Mesothelial cell of epicardium (in vitro differentiated cells): ENCODE measurements at places on chromosomes 12 and 14.
A peak's percentile ranks its signal among the peaks of the same experiment; 100 is the strongest.

DNA sequence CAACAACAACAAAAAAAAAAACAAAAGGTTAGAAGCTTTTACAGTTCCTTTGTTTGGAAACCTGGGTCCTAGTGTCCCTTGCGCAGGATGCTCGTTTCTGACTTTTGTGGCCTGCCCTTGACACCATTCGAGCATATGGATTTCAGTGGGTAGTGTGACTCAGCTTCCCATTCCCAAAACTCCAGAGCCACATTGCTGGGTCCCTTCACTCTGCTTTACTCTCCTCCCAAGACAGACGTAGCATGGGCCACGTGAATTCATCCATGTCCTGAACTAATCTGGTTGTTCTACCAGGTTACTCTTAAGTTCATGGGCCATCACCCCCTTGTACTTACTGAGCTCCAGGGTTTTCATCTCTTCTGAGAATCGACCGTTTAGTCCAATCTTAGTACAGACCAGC, 68.0 kb upstream of the MAX start:
- no peaks in the 10 kb centered on the region for H3K36me3 ChIP-seq
- DNase-seq: no peak
- H3K27ac ChIP-seq: peak overlapping the region; percentile 84
- H3K4me1 ChIP-seq: peaks cover 17% of the 10 kb centered on the region

DNA sequence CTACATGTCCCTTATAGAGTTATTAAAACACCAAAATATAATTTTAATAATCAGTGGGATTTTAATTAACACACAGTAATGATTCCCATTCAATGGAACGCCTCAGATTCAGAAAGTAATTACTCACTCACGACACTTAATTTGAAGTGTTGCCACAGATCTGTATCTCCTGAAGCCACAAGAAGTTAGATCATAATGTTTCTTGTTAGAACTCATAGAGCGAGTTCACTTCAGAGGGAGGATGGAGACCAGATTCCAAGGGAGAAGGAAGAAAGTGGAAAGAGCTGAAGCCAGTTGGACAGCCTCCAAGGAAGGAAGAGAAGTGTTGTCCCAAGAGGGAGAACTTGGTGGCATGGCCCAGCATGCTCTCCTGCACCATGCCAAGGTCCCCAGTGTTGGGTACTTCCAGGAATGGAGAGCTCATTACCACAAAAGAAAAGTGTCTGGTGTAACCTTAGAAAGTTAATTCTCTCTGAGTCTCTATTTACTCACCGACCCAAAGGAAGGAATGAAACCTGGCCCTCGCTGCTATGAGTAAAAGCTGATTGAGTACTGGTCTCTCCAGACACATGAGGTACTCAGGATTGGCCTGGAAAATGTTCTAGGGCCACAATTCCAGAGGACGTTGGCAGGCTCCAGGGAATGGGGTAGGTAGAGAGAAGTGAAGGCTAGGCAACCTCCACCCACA, 305.4 kb downstream of the BCL11B start:
- no peak overlapping the region for H3K27ac ChIP-seq
- no peak overlapping the region for H3K4me3 ChIP-seq

DNA sequence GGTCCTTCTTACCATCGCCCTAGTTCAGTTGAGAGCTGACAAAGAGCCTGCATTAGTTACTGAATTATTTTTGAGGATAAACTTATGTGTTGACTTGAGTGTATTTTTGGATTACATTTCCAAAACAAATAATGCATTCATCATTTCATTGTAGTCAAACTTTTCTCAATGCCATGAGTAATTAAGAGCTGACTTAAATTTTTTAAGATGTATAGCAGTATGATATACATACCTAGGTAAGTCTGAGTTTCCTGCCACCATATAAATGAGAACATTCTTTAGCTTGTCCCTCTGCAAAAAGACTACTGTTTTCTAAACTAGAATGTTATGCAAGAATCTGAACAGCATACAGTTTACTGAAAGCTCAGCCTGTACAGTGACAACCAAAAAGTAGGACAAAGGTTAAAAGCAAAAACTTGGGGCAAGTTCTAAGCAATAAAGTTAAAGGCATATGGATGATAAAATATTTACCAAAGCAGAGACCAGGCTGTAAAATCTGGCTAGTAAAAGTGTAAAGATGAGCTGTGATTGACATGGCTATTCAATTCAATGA, 82.1 kb upstream of the FERMT2 start:
- H3K27ac ChIP-seq: no peak overlapping the region
- DNase-seq: no peak
- H3K4me1 ChIP-seq: peaks cover 22% of the 10 kb centered on the region
- H3K36me3 ChIP-seq: peaks cover 17% of the 10 kb centered on the region
- no peak overlapping the region for H3K4me3 ChIP-seq

DNA sequence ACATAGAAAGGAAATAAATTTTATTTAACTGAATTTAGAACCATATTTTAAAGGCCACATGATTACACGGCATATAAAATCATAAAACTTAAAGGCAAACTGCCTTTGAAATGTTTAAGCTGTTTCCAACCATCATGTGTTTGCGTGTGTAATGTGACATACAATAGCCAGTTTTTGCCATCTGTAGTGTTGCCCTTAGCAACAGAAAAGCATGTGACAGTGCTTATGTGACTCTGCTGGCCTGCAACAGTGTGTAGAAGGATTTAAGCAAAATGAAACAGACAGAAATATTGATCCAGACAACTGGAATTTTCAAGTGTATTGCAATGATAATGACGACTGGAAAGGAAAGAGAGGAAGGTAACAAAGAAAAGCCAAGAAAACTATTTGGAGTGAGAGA, 49.5 kb downstream of the TSPAN19 start:
- no peak overlapping the region for H3K27ac ChIP-seq
- DNase-seq: no peak
- no peak overlapping the region for H3K4me3 ChIP-seq
- no peaks in the 10 kb centered on the region for H3K27me3 ChIP-seq

DNA sequence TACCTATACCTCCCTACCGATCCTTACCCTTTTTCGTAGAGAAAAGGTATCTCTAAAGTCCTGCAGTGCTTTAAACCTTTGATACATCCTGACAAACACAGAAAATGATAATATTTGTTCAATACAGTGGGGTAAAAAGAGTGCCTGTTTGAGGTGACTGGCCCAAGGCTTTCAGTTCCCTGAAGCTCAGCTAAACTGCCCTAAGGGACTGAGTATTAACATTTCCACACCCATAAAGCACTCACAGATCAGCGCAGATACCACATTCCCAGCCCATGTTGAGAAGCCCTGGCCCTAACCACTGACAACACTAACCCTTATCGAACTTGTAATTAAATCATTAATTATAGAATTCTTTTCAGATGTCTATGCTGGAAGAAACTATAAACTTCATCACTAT, 108.7 kb downstream of the DIP2B start:
- H3K27ac ChIP-seq: no peak overlapping the region
- H3K4me3 ChIP-seq: no peak overlapping the region
- no peak for DNase-seq
- H3K36me3 ChIP-seq: no peaks in the 10 kb centered on the region
- no peaks in the 10 kb centered on the region for H3K27me3 ChIP-seq
- H3K4me1 ChIP-seq: peaks cover 21% of the 10 kb centered on the region

GRCh38 chr12:21428241-21428640, 9.2 kb upstream of the PYROXD1 start:
- peaks cover 7% of the 10 kb centered on the region for H3K4me1 ChIP-seq
- DNase-seq: no peak
- no peak overlapping the region for H3K4me3 ChIP-seq
- no peaks in the 10 kb centered on the region for H3K27me3 ChIP-seq
- H3K36me3 ChIP-seq: no peaks in the 10 kb centered on the region

- peaks cover 17% of the 10 kb centered on the region for H3K4me1 ChIP-seq
- H3K27ac ChIP-seq: no peak overlapping the region
- no peaks in the 10 kb centered on the region for H3K36me3 ChIP-seq
Measured at GRCh38 chr12:100675432-100675831, 101.9 kb downstream of the GAS2L3 start.

- no peaks in the 10 kb centered on the region for H3K36me3 ChIP-seq
- H3K4me3 ChIP-seq: no peak overlapping the region
- H3K4me1 ChIP-seq: peaks cover 13% of the 10 kb centered on the region
Measured at GRCh38 chr14:71527838-71528237, 404.4 kb upstream of the RGS6 start.

DNA sequence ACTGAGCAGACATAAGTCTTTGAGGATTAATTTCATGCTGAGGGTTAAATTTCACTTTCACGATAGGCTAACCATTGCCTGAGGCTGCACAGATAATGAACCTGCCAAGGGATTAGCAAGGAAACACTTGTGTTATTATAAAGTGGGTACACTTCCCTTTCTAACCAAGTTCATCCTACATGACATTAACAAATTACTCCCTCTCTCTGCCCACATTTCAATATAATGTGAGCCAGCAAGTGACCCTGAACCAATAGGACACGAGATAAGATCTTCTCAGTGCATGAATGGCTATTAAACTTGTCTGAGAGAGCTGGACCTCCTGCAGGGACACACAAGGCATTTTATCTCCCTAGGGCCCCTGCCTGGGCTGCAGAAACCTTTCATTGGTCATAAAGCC, 173.5 kb downstream of the PAX9 start:
- H3K4me3 ChIP-seq: no peak overlapping the region
- peaks cover 48% of the 10 kb centered on the region for H3K27me3 ChIP-seq
- H3K27ac ChIP-seq: no peak overlapping the region
- H3K4me1 ChIP-seq: peaks cover 6% of the 10 kb centered on the region

- no peaks in the 10 kb centered on the region for H3K27me3 ChIP-seq
- H3K36me3 ChIP-seq: no peaks in the 10 kb centered on the region
- H3K27ac ChIP-seq: no peak overlapping the region
- no peak for DNase-seq
- H3K4me3 ChIP-seq: no peak overlapping the region
Measured at GRCh38 chr12:40768125-40768864, 76.1 kb downstream of the CNTN1 start.

DNA sequence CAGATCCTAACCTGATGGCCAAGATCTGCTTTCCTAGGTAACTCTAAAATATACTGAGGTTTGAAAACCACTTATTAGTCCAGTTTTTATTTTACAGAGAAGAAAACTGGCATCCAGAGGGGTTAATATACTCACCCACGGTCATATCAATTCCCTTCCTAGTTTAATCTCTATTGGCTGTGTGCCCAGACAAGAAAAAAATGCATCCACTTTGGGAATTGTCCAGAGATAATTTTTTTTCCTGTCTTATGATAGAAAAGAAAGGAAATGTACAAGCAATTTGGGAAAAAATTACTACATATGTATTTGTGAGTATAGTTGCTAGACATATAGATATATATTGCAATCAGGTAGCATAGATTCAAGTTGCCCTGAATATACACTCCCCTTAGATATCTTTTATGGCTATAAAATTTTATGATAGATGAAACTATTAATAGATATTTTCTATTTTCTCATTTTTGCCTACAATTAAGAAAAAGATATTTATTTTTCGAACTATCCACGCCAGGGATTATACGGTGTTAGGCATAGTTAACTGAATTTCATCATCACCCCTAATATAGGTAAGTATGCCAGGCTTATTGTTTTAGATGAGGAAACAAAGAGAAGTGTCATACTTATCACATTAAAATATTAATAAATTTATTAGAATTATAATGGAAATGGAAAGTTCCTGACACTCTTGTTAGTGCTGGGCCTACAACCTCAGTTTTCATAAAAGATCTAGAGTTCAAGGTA, 100.5 kb upstream of the SLC38A2 start:
- H3K27ac ChIP-seq: peak overlapping the region; percentile 90
- peaks cover 2% of the 10 kb centered on the region for H3K27me3 ChIP-seq
- peaks cover 27% of the 10 kb centered on the region for H3K4me1 ChIP-seq
- no peaks in the 10 kb centered on the region for H3K36me3 ChIP-seq

- H3K4me1 ChIP-seq: peaks cover 8% of the 10 kb centered on the region
- DNase-seq: no peak
- H3K27ac ChIP-seq: no peak overlapping the region
- H3K36me3 ChIP-seq: peaks cover 2% of the 10 kb centered on the region
- no peaks in the 10 kb centered on the region for H3K27me3 ChIP-seq
Measured at GRCh38 chr14:100286484-100287191, 19.6 kb downstream of the SLC25A29 start.

GRCh38 chr14:37622231-37622923, 26.9 kb downstream of the TTC6 start:
- DNase-seq: peak; percentile 45
- H3K36me3 ChIP-seq: no peaks in the 10 kb centered on the region
- H3K4me3 ChIP-seq: peak overlapping the region; percentile 63
- peak overlapping the region; percentile 6 for H3K27ac ChIP-seq
- H3K27me3 ChIP-seq: peaks cover 48% of the 10 kb centered on the region
- H3K4me1 ChIP-seq: peaks cover 8% of the 10 kb centered on the region

DNA sequence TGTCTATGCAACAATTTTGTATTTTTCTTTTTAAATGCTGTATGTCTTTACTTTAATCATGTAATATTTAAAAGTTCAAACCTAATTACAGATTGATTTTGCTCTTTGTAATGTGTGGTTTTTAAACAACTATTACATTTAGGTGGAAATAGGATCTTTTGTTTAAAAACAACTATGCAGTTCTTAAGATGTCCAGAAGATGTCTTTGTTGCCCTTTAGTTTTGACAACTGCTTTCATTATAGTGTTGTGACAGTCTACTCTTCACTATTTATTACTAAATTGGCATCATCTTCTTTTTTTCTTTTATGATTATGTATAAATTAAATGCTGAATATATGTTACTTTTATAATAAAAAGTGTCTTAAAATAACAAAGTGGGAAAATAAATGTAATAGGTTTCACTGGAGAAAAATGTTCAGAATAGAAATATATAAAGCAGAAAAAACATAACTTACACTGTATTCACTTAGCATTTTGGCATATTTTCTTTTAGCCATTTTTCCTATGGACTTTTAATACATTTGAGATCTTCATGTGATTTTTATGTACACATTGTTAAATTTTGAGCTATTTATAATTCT, 27.1 kb upstream of the PCNX4 start:
- H3K4me3 ChIP-seq: no peak overlapping the region
- H3K36me3 ChIP-seq: no peaks in the 10 kb centered on the region
- no peaks in the 10 kb centered on the region for H3K4me1 ChIP-seq
- H3K27me3 ChIP-seq: peaks cover 7% of the 10 kb centered on the region

DNA sequence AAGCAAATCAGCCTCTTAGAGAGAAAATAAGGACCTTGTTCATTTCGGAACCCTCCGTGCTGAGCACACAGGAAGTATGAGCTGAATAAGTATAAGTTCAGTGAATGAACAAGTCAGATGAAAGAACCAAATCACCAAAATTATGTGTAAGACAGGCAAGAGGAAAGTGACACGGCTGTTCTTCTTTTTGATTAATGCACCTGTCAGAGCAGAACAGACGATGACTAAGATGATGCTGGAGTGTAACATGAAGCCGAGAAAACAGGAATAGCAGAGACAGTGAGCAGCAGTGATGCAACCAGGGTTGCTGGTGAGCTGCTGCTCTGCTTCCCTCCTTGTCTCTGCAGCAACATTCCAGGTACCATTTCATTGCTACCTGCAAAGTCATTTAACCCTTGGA, 861.1 kb downstream of the GALC start:
- H3K27me3 ChIP-seq: no peaks in the 10 kb centered on the region
- DNase-seq: no peak
- no peaks in the 10 kb centered on the region for H3K36me3 ChIP-seq
- H3K27ac ChIP-seq: peak overlapping the region; percentile 1
- H3K4me1 ChIP-seq: peaks cover 29% of the 10 kb centered on the region

- H3K4me3 ChIP-seq: no peak overlapping the region
- no peak for DNase-seq
Measured at GRCh38 chr14:72714094-72714493, 179.8 kb downstream of the DPF3 start.
